ENCODE measurements at places on chromosomes 11 and 22.
A peak's percentile ranks its signal among the peaks of the same experiment; 100 is the strongest.

GRCh38 chr22:27253108-27253902 is 548.3 kb downstream of the MN1 start:
- no peak for ATAC-seq

- ATAC-seq = no peak
Measured at GRCh38 chr11:94581926-94582325, 14.8 kb downstream of the PIWIL4 start.

- ATAC-seq = peak; percentile 47
Measured at GRCh38 chr11:63916837-63917691, at the start of gene RCOR2. RCOR2 (minus strand) TSS chr11:63917164; CDS start chr11:63916456, 708 bp downstream.

DNA sequence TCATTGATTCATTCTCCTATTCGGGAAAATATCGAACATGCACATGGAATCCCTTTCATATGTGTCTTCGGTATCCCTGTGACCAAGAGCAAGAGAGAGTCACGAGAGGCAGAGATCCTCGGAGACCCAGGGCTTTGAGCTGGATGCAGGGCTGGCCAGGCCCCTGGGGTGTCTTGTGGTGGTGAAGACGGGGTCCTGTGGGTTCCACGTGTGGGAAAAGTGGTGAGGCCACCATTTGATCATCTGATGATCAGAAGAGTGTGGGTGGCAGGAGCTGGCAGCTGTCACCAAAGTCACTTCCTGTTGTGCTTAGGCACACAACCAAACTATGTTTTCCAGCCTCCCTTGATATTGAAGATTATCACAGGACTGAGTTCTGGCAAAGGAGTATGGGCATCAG is 94.0 kb downstream of the BRD1 start:
- no peak for ATAC-seq

GRCh38 chr11:122207505-122207904 is 91.5 kb upstream of the BLID start:
- no peak for ATAC-seq

DNA sequence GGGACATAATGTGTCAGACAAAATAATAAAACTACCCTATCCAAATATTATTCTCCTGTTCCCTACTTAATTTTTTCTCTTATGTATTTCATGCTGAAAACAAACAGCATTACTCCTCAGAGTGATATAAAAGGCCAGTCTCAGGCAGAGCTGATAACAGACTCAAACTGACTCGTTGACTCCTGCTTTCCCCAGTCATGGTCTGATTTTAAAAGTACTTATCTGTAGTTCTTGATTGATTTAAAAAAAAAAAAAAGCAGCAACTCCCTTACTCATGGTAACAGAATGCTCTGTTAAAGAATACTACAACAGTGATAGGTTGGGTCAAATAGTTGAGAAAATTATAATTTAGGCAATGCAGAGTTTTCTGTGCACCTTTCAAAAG is 90.3 kb upstream of the BARX2 start:
- ATAC-seq = no peak

GRCh38 chr11:128448200-128448886 is 139.0 kb downstream of the ETS1 start:
- peak; percentile 44 for ATAC-seq

DNA sequence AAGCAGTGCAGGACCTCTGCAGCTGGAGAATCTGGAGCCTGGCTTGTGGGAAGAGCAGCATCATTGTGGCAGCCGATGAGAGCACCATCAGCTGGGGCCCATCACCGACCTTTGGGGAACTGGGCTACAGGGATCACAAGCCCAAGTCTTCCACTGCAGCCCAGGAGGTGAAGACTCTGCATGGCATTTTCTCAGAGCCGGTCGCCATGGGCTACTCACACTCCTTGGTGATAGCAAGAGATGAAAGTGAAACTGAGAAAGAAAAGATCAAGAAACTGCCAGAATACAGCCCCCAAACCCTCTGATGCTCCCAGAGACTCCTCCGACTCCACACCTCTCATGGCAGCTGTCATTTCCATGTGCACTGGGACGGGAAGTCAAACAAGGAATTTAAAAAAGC is 35.6 kb downstream of the ASRGL1 start:
- no peak for ATAC-seq

GRCh38 chr22:29152045-29152953 is 53.4 kb upstream of the EMID1 start:
- ATAC-seq = no peak

GRCh38 chr11:67639438-67639859 is at the start of gene TBX10:
TBX10 (minus strand) TSS chr11:67639763; CDS start chr11:67639472, 291 bp downstream.
- no peak for ATAC-seq

GRCh38 chr22:28091486-28091885 is 172.4 kb upstream of the PITPNB start:
- ATAC-seq = no peak

DNA sequence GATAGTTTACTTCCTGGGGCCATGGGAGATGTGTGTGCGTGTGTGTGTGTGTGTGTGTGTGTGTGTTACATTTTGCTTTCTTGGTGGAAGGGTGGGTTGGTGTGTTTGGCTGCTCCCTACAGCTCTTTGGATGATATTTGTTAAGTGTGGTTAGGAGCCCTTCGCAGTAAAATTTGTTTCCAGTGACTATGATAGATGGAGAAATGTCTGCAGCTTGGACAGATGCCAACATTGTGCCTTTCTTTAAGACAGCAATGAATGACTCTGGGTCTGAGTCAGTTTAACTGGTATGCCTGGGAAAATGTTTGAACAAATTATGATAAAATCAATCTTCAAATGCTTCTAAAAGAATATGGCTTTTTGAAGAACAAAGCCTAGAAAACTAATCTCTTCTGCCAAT is 102.7 kb upstream of the TRPC6 start:
- ATAC-seq = no peak

DNA sequence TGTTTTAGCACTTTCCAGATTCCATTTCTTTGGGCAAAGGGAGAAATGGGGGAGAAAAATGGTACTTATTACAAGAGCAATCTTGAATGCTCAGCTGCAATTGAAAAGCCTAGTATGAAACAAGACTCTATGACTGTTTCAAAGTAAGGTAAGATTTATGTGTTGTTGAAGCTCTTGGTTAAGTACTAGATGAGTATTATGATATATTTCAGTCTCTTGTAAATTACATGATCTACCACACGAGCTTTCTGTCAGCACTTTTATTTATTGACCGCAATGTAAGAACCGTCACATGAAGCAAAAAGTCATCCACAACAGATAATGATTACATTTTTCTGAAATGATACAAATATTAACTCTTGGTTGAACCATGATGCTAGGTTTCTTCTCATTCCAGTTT is 906.7 kb upstream of the CHORDC1 start:
- no peak for ATAC-seq

GRCh38 chr22:29954203-29954855 is 71.4 kb downstream of the MTMR3 start:
- ATAC-seq = no peak

GRCh38 chr11:61782299-61782698 is 10.1 kb downstream of the TMEM258 start:
- ATAC-seq = no peak

DNA sequence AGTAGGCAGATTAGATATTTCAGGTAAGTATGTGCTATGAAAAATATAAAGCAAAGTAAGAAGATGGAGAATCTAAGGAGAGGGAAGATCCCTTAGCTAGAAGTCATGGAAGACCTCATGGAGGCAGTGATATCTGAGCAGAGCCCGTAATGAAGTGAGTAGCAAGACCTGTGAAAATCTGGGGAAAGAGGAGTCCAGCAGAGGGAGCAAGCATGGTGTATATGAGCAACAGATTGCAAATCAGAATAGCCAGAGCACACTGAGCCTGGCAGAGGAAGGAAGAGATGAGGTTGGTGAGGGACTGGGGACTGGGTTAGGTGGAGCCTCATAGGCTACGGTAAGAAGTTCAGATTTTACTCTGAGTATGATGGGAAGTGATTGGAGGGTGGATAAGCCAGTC is 9.4 kb downstream of the LHFPL7 start:
- ATAC-seq = peak; percentile 77

GRCh38 chr11:16070573-16070972 is 285.8 kb downstream of the SOX6 start:
- no peak for ATAC-seq

DNA sequence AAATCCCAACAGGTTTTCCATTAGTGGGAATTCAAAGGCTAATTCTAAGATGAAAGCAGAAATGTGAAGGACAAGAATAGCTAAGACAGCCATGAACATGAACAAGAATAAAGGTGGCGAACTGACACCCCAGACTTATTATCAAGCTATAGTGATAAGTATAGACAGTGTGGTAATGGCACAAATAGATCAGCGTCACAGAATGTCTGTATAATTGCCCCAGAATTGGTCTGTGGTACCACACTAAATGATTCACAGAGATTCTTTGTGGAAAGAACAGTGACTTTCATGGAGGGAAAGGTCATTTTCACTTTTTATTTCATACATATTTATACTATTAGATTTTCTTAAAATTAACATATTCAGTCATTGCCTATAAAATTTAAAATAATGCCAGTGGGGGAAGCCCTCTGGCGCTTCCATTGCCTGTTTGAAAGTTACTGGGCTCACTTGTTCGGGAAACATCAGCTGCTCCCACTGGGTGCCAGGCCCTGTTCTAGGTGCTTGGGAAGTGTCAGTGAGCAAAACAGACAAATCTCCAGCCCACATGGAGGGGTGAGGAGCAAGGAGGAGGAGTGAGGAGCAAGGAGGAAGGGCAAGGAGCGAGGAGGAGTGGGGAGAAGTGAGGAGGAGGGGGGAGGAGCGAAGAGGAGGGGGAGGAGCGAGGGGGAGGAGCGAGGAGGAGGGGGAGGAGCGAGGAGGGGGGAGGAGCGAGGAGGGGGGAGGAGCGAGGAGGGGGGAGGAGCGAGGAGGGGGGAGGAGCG is 11.3 kb upstream of the NLRP6 start:
- no peak for ATAC-seq

DNA sequence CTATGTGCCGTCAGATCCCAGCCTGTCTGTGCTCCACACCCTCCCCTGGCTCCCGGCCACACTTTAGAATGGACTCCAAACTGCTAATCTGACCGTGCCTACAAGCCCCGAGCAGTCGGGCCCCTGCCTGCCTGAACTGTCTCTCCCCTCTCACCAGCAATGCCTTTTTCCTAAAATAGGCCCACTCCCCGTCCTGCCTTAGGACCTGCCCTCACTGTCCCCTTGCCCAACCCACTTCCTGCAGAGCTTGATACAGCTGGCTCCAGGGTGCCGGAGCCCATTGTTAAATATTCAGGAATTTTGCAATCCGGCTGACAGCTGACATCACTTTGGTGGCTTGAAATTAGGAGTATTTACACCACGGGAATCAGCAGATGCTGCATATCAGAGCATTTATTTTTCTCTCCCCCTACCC is 21.4 kb downstream of the MN1 start:
- ATAC-seq = no peak

DNA sequence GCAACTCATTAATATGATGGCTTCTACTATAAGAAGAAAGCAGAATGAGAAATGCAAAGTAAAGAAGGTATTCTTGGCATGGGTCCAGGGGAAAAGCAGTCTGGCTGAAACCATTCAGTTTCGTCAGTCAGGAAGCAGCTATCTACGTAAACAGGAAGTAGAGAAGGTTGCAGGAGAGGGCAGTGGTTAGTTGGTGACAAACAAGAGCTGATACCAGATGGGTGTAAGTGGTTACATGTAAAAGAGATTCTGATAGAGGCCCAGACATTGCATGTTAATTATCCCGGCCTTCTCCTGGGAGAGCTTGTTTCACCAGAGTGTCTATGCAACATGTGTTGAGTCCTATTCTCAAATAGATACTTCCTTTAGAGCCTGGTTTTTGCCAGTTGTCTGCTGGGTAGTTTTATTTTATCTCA is 58.4 kb upstream of the PSMA1 start:
- ATAC-seq = no peak

GRCh38 chr11:36356201-36356600 is 60.1 kb downstream of the PRR5L start:
- ATAC-seq = no peak
